Activated naive CD8-positive, alpha-beta T cell treated with anti-CD3 and anti-CD28 coated beads, Interleukin-2, amount 10 ng/mL, durations not matched to agents 7 days and 5 days (primary cell): ENCODE measurements at places on chromosomes 6 and 20.

DNA sequence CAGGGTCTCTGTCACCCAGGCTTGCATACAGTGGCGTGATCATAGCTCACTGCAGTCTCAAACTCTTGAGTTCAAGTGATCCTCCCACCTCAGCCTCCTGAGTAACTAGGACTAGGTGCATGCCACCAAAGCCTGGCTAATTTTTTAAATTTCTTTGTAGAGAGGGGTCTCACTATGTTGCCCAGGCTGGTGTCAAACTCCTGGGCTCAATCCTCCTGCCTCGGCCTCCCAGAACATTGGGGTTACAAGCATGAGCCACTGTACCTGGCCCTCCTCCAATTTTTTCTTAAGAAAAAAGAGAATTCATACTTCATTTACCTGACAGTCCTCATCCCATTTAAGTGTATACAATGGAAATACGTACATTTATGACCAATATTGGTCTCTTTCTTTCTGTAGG lies 37.9 kb downstream of the E2F3 start:
- no peak for DNase-seq
- H3K4me3 ChIP-seq: no peak overlapping the region
- H3K4me1 ChIP-seq: peaks cover 6% of the 10 kb centered on the region

- H3K36me3 ChIP-seq: peaks cover 3% of the 10 kb centered on the region
- no peaks in the 10 kb centered on the region for H3K27me3 ChIP-seq
- H3K4me1 ChIP-seq: peaks cover 16% of the 10 kb centered on the region
- peak overlapping the region; percentile 22 for H3K27ac ChIP-seq
- DNase-seq: no peak
These were observed 49.4 kb upstream of the FYN start for GRCh38 chr6:111922454-111923297.

GRCh38 chr6:108588586-108588985 lies 27.9 kb downstream of the FOXO3 start:
- H3K36me3 ChIP-seq: peaks cover 4% of the 10 kb centered on the region
- peaks cover 39% of the 10 kb centered on the region for H3K4me1 ChIP-seq
- no peak overlapping the region for H3K4me3 ChIP-seq
- no peaks in the 10 kb centered on the region for H3K27me3 ChIP-seq
- no peak overlapping the region for H3K27ac ChIP-seq
- no peak for DNase-seq

- no peak overlapping the region for H3K27ac ChIP-seq
- peak; percentile 18 for DNase-seq
- H3K4me1 ChIP-seq: peaks cover 14% of the 10 kb centered on the region
- H3K36me3 ChIP-seq: peaks cover 11% of the 10 kb centered on the region
- no peaks in the 10 kb centered on the region for H3K27me3 ChIP-seq
- H3K4me3 ChIP-seq: no peak overlapping the region
These were observed 77.4 kb downstream of the SYNJ2 start for GRCh38 chr6:158059108-158059507.

DNA sequence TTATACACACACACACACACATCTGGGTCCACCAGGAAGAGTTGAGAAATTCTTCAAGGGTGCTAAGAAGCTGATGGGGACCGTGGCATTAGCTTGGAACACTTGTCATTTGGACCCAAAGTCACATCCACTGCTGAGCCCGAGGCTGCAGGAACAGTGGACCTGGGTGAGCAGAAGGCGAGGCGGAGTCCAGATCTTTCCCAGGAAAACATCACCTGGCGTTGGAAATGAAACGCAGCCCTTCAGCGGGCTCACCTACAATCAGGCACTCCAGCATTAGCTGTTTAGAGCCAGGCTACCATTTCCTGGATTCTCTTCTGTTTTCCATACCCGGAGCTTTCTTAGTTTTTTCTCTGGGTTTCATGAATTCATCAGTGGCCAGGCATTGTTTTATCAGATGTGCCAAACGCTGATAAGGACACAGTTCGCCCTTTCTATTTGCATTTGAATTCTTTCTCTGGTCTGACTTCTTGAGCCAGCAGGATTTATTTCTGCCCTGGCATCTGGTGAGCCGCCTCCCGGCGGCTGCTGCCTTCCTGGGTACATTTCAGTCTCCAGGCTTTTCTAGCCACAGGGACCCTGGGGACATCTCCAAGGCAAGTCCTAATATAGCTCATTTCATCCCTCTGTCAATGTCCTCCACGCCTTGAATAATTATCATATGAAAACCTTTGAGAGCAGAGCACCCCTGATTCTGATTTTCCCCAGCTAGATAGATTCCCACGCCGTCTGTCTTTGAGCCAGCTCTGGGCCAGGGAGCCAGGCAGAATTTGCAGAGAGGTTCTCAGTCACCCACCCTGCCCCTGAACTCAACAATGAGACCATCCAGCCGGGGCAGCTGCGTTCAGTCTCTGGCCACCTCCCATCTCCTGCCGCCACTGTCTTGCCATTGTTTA lies 170.9 kb downstream of the TTLL2 start:
- H3K27me3 ChIP-seq: no peaks in the 10 kb centered on the region
- DNase-seq: no peak
- no peak overlapping the region for H3K4me3 ChIP-seq
- H3K36me3 ChIP-seq: no peaks in the 10 kb centered on the region
- H3K27ac ChIP-seq: no peak overlapping the region

GRCh38 chr20:61140576-61140975 lies 111.5 kb upstream of the CDH4 start:
- H3K27ac ChIP-seq: no peak overlapping the region
- no peaks in the 10 kb centered on the region for H3K36me3 ChIP-seq
- no peak overlapping the region for H3K4me3 ChIP-seq
- H3K4me1 ChIP-seq: no peaks in the 10 kb centered on the region

DNA sequence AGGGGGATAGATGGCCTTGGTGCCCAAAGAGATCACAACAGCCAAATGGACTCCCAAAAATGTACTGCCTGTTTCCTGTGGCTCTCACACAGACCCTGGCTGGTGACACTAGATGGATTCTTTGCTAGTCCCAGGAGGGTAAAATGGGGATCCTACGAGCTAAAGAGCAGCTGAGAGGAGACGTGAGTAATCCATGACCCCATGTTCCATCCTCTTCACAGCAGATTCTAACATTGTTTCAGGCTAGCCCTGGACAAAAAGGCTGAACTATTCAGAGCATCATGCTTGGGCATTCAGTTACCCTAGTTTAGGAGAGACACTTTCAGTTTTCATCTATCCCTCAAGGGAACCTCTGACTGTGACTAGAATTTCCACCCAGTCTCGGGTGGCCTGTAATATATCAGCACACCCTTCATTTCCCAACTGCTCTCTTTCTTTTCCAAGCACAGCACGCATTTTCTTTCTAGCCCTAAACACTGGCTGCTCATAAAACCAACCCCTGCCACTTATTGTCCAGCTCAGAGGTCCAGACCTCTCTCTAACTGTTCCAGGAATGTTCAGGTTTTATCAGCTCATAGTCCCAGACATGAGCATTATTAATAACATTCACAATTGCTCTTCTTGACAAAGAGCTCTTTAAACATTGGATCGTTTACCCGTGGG lies 48.5 kb downstream of the SLC22A1 start:
- H3K4me1 ChIP-seq: no peaks in the 10 kb centered on the region
- H3K36me3 ChIP-seq: no peaks in the 10 kb centered on the region
- no peak overlapping the region for H3K27ac ChIP-seq
- no peak overlapping the region for H3K4me3 ChIP-seq
- H3K27me3 ChIP-seq: peaks cover 4% of the 10 kb centered on the region
- DNase-seq: no peak

- H3K27ac ChIP-seq: peak overlapping the region; percentile 91
- peak overlapping the region; percentile 79 for H3K4me3 ChIP-seq
- DNase-seq: no peak
- H3K4me1 ChIP-seq: peaks cover 62% of the 10 kb centered on the region
These were observed 120.8 kb downstream of the BACH2 start for GRCh38 chr6:90175627-90176538.

DNA sequence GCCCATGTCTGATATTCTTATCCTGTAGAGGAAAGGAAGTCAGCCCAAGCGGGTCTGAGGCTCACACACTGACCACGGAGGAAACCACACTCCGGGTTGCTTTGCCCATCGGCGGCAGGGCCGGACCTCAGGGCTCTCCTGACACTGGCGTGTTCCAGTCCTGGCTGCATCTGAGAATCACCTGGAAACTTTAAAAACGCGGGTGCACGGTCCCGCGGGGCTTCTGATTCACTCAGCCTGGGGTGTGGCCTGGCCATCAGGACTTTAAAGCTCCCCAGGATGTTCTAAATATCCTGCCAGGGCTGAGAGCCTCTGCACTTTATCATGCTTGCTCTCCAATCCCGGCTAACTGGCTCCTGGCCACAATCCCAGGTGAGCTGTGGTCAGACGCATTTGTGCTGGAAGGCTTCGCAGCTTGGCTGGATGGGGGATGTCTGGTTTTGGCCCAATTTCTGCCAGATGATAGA lies 47.7 kb upstream of the DACT2 start:
- H3K27me3 ChIP-seq: peaks cover 3% of the 10 kb centered on the region
- DNase-seq: no peak
- no peaks in the 10 kb centered on the region for H3K36me3 ChIP-seq
- H3K4me3 ChIP-seq: no peak overlapping the region
- peaks cover 2% of the 10 kb centered on the region for H3K4me1 ChIP-seq

GRCh38 chr6:15854826-15855710 lies 192.2 kb upstream of the DTNBP1 start:
- peaks cover 6% of the 10 kb centered on the region for H3K27me3 ChIP-seq
- H3K4me3 ChIP-seq: no peak overlapping the region
- H3K36me3 ChIP-seq: no peaks in the 10 kb centered on the region
- no peaks in the 10 kb centered on the region for H3K4me1 ChIP-seq
- H3K27ac ChIP-seq: no peak overlapping the region

DNA sequence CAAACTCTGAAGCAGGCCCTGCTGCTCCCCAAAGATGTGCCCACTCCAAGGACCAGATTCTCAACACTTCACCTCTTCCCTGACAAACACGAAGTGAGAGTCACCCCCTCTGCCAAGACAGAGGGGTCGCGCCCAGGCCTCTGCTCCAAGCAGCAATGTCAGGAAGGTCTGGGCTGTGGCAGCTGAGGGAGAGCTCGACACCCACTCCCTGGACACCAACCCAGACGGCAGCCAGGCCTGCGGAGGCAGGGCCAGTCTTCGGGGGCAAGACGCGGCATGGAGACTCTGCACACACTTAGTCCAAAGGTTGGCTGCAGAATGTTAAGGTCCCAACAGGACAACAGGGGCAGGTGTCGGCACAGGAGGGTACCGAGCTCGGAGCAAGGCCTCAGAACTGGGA lies 144.2 kb downstream of the DLL1 start:
- peak overlapping the region; percentile 97 for H3K27ac ChIP-seq
- peaks cover 54% of the 10 kb centered on the region for H3K4me1 ChIP-seq
- DNase-seq: no peak
- H3K36me3 ChIP-seq: peaks cover 12% of the 10 kb centered on the region

DNA sequence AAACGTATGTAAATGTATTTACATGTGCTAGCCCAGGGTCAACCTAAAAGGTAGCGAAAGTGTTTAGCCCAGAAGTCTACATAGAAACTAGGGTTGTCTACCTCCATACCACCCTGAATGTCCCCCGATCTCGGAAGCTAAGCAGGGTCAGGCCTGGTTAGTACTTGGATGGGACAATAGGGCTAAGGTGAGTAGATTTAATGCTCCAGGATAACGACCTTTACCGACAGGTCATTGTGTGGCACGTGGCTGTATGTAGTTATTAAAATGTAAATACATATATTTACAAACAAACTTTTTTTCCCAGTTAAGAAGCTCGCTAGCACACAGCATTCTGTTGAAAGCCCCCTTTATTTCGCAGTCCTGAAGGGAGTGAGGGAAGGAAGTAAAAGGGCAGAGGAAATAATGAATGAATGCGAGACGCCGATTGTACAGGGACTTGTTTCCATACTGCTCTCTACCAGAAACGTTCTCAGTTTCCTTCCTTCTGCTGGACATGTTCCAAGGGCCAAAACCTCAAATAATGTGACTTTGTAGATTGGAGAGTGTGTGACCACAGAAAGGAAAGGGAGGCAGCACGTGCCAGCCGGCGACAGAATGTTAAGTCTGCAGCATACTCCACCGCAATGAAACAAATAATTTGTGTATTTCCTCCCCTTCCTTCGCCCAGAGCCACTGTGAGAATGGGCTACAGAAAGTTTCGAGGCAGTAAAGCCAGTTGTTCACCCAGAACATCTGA lies 612 bp downstream of the ADAT2 start:
- no peaks in the 10 kb centered on the region for H3K27me3 ChIP-seq
- H3K27ac ChIP-seq: peak overlapping the region; percentile 99
- H3K4me1 ChIP-seq: peaks cover 20% of the 10 kb centered on the region
- DNase-seq: peak; percentile 49
- peak overlapping the region; percentile 99 for H3K4me3 ChIP-seq

DNA sequence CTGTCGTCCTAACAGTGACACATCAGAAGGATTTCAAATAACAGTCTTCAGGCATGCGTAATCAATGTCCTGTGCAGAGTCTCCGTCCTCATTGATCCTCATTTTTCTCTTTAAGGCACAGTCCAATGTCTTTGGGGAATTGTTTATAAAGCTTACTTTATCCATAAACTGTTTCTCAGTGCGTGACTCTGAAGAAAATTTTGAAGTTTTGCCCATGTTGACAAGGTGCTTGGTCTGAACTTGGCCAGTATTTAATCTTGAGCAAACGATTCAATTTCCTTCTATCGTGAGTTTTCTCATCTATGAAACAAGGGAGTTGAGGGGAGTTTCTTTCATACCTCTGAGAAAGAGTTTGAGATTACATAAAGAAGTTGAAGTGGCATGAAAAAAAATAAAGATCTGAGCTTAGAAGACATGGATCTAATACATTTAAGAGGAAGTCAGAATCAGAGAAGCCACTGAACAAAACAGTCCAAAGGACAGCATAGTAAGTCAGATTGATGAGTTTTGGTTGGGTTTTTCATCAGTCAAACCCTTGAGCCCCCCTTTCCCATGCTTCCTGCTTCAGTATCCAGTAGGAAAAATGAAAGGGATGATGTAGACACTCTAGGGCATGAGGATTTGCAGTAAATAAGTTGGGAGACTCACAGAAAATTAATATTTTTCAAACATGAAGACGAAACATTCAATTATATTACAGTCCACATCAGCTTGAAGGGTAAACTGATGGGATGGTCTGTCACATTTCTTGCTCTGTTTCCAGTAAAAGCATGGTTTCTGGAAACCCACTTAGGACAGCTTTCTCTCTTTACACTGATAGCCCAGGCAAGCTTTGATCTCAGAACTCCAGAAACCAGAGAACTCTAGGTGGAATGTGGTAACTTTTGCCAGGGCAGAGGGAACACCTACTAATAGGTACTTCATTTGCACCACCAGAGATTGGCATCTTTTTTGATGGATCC lies 8.1 kb downstream of the EDN1 start:
- H3K4me1 ChIP-seq: no peaks in the 10 kb centered on the region
- no peak overlapping the region for H3K27ac ChIP-seq
- no peak for DNase-seq
- no peak overlapping the region for H3K4me3 ChIP-seq
- H3K27me3 ChIP-seq: peaks cover 5% of the 10 kb centered on the region
- H3K36me3 ChIP-seq: no peaks in the 10 kb centered on the region

- no peak for DNase-seq
- no peaks in the 10 kb centered on the region for H3K4me1 ChIP-seq
- H3K27ac ChIP-seq: no peak overlapping the region
- H3K27me3 ChIP-seq: peaks cover 13% of the 10 kb centered on the region
- H3K4me3 ChIP-seq: no peak overlapping the region
These were observed 52.8 kb upstream of the CITED2 start for GRCh38 chr6:139427199-139427598.

GRCh38 chr6:75205776-75206575 lies at the start of gene COL12A1:
Gene COL12A1, minus strand, starts transcription at chr6:75206053. Its CDS starts 3,261 bp downstream, at chr6:75202792.
- peak within 1 kb of the TSS; percentile 9 for H3K27ac ChIP-seq
- peaks cover 51% of the 10 kb centered on the region for H3K4me1 ChIP-seq
- peak within 1 kb of the TSS; percentile 63 for H3K4me3 ChIP-seq
- DNase-seq: peak; percentile 50
